COR-L47 (cell line): ENCODE measurements at places on chromosomes 6 and 20.

- no peak for DNase-seq
Measured at GRCh38 chr6:28884423-28885131, 39.2 kb downstream of the TRIM27 start.

DNA sequence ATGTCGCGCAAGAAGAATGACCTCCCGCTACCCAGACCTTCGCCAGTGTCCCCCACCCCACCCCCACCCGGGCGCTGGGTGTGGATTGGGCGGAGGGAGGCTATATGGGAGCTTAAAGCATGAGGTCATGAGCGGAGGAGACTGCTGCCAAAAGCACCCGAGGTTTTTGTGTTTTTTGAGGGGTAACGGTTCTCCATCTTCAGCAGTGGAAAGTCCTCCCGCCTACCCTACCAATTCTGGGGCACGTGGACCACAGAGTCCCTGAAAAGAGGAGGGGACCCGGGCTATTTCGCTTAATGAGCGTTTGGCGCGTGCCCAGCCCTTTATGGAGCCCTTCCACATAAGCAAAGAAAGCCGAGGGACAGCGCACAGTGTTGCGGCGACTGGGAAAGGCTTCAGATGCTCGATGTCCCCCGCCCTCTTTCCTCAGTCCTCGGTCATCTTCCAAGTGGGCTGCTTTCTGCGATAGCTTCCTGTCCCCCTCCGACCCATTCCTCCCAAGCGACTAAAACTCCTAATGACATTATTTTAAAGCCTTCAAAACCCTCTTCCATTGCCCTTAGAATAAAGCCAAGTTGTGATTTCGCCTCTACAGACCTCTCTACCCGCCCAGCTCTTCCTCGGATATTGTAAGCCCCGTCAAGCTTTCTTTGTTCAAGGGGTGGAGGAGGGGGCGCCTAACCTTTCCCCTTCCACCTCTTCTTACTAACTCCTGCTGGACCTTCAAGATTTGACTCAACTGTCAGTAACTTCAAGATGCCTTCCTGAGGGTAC is 2.1 kb upstream of the TRERF1 start:
- DNase-seq: peak; percentile 8

DNA sequence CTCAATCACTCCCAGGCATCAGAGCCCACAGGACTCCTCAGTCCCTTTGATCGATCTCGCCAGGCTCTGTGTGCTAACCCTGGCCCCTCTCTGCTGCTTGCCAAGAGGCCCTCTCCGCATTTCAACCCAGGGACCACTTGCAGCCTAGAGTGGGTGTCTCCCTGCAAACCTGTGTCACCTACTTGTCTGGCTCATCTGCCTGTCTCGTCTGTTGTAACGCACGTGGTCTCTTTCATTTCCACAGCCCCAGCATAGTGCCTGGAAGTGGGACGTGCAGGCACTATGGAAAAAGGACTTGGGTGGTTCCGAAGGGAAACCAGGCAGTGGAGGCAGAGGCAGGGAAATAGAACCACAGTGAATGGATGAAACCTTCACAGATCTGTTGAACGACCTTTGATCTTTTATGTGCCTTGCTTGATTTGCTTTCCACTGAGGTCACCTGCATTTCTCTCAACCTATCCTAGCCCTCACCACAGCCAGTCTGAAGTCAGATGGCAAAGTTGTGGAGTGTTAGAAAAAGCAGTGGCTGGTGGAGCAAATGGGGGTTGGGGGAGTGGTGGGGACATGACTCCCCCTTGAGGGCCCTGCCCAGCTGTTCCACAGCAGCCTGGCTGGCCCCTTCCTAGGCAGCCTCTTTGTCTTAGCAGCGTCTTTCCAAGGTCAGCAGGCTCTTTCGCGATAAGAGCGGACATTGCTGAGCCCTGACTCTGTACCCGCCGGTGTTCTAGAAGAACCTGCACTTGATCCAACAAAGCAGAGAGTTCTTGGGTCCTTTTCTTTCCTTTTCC is 55.8 kb upstream of the TAGAP start:
- DNase-seq: no peak

GRCh38 chr6:11460001-11460668 is 77.4 kb upstream of the TMEM170B start:
- no peak for DNase-seq

DNA sequence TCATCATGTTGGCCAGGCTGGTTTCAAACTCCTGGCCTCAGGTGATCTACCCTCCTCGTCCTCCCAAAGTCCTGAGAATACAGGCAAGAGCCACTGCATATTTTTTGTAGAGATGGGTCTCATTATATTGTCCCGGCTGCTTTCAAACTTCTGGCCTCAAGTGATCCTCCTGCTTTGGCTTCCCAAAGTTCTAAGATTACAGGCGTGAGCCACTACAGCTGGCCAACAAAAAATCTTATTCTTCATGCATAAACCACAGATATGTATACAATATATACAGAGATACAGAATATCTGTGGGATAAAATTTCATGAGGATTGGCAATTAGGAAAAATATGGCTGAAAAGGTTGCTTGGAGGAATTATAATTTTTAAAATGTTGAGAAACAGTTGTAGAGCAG is 49.9 kb downstream of the SLC35A1 start:
- no peak for DNase-seq

- peak; percentile 3 for DNase-seq
Measured at GRCh38 chr20:34538671-34539123, 19.8 kb upstream of the MAP1LC3A start.

- no peak for DNase-seq
Measured at GRCh38 chr20:53938739-53939138, 131.7 kb downstream of the BCAS1 start.

GRCh38 chr6:90383196-90383822 is 86.7 kb upstream of the BACH2 start:
- no peak for DNase-seq

DNA sequence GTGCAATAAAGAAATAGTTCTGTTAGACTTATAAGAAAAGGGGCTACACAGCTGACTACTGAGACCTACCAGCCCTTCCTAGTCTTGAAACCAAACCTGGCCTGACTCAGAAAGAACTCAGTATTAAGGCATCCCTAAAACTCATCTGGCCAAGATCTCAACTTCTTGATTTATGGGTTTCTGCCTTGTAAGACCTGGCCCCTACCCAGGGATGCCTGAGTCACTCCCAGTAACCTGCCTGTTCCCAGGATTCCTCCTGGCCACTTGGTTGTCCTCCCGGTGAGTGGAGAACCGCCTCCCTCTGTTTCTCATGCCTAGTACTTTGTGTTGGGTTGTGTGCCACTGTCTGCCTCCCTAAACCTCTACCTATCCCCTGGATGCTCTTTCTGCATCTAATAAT is 189.4 kb upstream of the PREP start:
- DNase-seq: no peak

GRCh38 chr6:101539510-101540245 is 146.2 kb downstream of the GRIK2 start:
- no peak for DNase-seq

- DNase-seq: no peak
Measured at GRCh38 chr6:81638366-81638765, 114.1 kb downstream of the TENT5A start.

DNA sequence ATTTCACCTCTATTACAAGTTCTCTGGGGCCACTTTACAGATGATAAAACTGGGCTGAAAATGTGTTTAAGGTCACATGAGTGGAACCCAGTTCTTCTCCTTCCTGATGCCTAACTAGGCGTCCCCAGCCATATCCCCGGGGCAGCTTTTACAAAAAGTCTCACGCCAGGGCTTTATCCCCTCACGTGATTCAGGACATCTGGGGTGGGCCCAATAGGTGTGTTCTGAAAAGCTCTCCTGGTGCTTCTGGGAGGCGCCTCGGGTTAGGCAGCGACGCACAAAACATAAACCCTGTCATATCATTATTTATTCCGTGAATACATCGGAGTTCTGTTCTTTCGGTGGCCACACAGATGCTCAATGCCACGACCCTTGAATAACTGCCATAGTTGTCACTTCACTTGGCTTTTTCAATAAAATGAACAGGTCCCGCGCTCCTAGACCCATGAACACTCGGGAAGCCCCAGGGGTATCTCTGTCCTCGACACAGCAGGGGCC is 32.1 kb downstream of the SF3B5 start:
- DNase-seq: peak; percentile 7

GRCh38 chr6:12354499-12354898 is 64.3 kb downstream of the EDN1 start:
- no peak for DNase-seq

DNA sequence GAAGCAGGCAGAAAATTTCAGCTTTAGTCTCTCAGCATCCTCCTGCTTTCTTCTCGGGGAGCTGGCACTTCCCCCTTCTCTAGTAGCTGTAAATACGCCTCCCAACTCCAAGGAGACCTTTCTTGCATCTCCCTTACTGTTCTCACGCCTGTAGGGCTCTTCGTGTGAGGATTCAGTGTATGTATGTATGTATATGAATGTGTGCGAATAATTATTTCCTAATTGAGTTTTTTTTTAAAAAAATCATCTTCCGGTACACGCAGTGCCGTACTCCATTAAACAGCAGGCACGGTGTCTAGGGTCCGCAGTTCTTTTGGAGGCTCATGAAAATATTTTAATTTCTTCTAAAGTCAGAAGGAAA is 85.4 kb downstream of the HFE start:
- no peak for DNase-seq

DNA sequence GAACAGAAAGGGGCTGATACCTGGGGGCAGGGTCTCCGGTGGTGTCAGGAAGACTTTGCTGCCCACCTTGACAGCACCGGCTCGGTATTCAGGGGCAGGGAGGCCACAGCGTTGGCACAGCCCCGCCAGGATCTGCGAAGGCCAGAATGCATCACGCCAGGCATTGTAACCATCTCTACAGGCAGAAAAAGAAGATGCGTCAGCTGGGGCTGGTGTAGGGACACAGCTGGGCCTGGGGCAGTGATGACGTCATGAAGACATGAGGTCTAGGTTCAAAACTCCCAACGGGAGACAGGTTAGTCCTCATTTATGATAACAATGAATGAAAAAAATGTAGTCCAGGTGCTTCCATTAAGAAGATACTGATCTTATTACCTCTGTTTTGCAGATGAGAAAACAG is 22.0 kb downstream of the ERGIC3 start:
- no peak for DNase-seq

DNA sequence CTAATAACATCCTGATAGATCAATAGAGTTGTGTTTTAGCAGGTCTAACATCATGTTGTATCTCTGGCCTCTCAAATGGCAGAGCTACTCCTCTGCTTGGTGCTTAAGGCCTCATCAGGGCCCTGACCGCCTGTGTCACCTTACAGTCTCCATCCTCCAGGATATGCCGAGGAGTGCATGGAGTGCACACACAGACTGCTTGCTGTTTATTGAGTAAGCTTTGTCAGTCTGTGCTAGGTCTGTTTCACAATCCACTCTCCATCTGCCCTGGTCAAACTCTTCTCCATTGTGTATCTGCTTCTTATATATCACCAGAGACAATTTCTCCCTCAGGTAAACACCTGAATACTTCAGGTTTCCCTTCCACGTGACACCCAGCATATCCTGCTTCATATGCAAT is 136.1 kb downstream of the SLC24A3 start:
- no peak for DNase-seq

DNA sequence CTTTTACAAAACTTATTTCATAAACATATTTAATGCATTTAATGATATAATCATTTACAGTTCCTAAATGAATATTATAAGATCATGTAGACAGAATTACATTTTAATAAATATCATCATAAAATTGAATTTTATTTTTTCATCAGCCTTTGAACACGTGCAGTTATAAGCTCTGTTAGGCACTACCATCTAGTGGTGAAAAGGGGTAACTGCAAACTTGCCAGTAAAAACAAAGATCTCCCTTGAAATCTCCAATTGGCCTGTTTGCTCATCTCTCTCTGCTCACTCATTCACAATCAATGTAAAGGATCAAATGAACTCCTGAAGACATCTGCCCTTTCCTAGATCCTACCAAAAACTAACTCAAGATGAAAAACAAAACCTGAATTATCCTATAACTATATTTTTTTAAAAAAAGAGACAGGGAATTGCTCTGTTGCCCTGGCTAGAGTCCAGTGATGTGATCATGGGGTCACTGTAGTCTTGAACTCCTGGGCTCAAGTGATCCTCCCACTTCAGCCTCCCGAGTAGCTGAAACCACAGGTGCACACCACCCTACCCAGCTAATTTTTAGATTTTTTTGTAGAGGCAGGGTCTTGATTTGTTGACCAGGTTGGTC is 31.7 kb downstream of the SAMHD1 start:
- peak; percentile 23 for DNase-seq

GRCh38 chr6:116118608-116119007 is 7.3 kb downstream of the COL10A1 start:
- DNase-seq: no peak

DNA sequence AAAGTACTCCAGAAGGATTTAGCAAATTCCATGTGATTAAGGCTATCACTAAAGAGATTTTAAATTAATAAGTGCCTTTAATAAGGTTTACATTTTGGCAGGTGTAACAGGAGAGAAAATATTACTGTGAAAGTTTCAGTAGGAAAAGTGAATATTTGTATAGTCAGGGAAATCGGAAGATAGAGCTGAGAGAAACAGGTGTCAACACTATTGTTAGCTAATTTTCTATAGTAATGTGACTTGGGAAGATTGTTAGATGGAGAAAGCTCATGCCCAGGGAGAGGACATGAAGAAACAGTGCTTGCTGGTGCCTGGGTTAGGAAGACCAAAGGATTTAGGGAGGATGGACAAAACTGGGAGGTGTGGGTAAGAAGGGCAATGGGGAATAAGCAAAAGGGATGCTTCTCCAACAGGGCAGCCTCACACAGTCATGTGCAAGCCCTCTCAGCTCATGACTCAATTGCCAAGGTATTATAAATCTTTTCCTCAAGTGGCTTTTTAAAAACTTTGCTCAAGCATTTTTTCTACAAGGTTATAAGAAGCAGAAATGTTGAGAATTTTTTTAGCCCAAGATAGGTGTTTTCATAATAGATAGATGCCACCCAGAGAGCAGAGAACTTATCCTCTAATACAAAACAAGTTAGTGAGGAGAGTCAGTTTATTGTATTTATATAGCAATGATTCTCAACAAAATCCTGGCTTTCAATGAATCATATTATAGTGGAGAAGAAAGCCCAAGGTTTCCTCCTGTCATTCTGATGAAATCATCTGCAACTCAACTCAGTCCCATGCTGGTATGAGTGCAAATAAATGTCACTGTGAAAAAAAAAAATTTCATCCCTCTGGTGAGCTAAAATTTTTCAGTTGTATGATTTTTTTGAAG is 325.2 kb upstream of the NT5E start:
- no peak for DNase-seq

GRCh38 chr6:130293800-130294199 is 71.0 kb upstream of the SAMD3 start:
- peak; percentile 10 for DNase-seq

GRCh38 chr6:44967481-44967880 is 360.6 kb upstream of the RUNX2 start:
- no peak for DNase-seq

GRCh38 chr6:8578006-8578405 is 142.7 kb upstream of the SLC35B3 start:
- DNase-seq: no peak

DNA sequence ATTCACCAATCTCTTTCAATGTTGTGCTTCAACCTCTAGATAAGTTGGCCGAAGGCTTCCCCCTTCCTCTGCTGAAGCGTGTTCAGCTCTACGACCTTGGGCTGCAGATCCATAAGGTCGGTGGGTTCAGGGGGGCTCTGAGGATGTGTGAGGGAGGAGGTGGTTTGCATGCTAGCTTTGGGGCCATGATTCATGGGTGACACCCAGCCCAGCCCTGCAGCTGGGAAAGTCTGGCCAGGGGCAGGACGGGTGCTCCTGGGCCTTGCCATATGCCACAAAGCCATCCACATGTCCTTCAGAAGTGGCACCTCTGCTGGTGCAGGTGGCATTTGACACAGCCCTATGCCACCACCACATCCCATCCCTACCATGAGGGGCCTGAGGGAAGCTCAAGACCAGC is 27.6 kb downstream of the LBP start:
- no peak for DNase-seq

- peak; percentile 29 for DNase-seq
Measured at GRCh38 chr6:75855052-75855451, 106.0 kb downstream of the MYO6 start.

GRCh38 chr20:17542481-17542880 is 11.3 kb upstream of the BFSP1 start:
- no peak for DNase-seq
